ENCODE measurements at places on chromosomes 4 and X.

- no peak for DNase-seq
Observed at GRCh38 chr4:33349376-33349775, 2629.2 kb downstream of the PCDH7 start.

- no peak for DNase-seq
Observed at GRCh38 chrX:123959281-123960063, 2.0 kb upstream of the STAG2 start.

DNA sequence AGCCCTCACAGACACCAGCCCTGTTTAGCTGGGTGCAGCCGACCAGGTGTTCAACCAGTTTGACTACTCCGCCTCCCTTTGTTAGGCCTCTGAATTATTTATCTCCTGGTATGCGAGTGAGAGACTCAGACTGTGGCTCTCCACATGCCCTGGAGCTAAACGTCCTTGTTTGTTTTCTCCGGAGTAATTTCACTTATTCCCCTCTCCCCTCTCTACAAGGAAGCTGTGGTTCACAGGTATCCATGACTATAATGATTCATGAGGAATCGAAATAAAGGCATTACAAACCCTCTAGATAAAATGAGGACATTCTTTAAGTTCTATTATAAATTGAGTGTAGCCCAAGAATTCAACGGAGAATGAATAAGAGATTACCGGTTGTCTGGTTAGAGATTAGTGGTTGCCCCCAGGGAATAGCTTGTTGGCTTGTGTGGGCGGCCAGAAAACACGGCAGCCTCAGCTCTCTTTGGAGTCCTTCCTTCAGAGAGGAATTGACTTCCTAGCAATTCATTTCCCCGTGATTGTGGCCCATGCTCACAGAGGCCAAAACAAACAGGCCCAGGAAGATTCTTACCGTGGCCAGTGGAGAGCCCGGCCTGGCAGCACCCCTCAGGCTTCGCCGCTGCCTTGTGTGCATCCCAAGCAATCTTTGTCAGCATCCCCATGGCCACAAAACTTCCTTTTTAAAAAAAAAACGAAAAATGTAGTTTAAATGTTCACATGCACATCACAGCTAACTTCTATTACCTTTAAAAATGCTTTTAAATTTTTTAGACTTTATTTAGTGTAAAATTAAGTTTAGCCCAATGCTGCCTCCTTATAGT lies 60.2 kb upstream of the CBR4 start:
- DNase-seq: no peak

DNA sequence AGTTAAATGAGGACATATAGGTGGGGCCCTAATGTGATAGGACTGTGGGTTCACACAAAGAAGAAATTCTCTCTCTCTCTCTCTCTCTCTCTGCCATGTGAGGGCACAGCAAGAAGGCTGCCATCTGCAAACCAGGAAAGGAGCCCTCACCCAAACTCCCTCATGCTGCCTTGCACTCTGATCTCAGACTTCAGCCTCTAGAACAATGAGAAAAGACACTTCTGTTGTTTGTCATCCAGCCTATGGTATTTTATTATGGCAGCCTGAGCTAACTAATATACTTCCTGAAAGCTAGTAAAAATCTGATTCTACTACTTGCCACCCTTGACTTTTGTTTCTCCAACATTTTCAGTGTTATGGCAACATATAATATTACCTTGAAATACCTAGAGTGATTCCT lies 425.9 kb downstream of the SPOCK3 start:
- DNase-seq: no peak

GRCh38 chrX:46461660-46462191 lies 83.5 kb downstream of the ZNF674 start:
- no peak for DNase-seq

GRCh38 chrX:101390664-101391525 lies at the start of gene RPL36A:
RPL36A (plus strand) TSS chrX:101391011; CDS start chrX:101391044, 33 bp downstream.
- peak; percentile 60 for DNase-seq

GRCh38 chr4:152255437-152255836 lies 280.5 kb downstream of the FBXW7 start:
- peak; percentile 18 for DNase-seq

DNA sequence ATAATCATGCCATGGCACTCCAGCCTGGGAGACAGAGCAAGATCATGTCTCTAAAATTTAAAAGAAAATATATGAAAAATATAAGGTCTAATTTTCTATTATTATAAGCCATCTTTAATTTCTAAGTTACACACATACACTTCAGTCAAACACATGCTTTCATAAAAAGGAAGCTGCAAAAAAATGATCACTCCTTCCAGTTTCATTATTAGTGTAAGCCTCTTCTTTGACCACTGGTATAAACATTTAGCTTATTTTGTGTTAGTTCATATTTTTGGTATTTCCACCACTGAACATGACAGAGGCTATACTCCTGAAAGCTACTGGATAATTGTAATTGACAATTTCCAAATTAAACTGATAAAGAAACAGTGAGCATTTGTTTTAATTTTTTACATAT lies 163.3 kb upstream of the USP38 start:
- no peak for DNase-seq

DNA sequence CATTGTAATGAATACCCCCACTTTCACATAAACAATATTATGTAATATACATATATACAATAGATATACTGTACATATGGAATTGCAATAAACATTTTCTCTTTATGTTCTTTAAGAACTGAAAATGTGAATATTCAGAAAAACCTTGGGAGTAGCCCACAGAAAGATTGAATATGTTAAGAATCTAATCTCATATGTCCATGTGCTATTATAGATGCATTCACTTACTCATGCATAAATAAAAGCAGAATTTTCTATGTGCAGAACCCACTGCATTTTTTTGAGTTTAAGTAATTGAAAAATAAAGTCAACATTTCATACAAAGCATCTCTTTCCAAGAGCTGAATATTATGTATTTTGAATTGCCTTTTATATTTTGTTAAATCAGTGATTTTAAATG lies 902.3 kb downstream of the PCDH19 start:
- DNase-seq: no peak

GRCh38 chr4:38155589-38156294 lies 195.5 kb downstream of the PTTG2 start:
- DNase-seq: no peak

GRCh38 chr4:18880871-18881270 lies 859.3 kb upstream of the LCORL start:
- no peak for DNase-seq

DNA sequence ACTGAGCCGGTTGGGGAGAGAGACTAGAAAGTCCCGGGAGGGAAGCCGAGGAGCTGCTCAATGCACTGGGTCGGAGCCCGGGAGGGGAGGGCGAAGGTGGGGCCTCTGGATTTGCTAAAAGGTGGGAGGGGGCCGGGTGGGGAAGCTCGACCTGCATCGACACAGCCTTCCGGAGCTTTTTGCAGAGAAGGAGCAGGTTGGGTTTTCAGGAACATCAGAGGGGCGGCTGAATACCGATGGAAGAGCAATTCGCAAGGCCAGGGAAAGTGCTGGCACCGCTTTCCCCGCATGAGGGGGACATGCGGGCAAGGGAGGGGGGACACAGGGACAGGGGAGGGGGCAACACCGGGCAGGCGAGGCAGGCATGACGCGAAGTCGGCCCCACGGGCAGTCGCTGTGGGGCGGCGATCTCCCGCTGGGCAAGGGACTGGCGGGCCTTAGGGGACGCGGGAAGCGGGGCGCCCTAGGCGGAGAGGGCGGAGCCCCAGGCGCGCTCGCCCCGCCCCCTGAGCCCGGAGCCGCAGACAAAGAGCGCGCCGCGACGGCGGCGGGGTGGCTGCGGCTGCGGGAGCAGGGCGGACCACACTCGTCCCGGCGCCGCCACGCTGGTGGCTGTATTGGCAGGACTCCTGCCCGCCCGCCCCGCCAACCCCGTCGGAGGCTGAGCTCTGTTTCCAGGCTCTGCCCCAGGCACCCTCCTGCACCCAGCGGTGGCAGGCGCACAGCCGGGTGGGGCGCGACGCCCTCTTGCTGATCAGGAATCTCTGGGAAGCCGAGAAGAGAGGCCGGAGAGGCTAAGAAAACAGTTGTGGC lies 11.6 kb downstream of the PDZD4 start:
- DNase-seq: no peak

Measured in HS-5 (cell line).